ENCODE measurements at places on chromosomes 5 and 9.

DNA sequence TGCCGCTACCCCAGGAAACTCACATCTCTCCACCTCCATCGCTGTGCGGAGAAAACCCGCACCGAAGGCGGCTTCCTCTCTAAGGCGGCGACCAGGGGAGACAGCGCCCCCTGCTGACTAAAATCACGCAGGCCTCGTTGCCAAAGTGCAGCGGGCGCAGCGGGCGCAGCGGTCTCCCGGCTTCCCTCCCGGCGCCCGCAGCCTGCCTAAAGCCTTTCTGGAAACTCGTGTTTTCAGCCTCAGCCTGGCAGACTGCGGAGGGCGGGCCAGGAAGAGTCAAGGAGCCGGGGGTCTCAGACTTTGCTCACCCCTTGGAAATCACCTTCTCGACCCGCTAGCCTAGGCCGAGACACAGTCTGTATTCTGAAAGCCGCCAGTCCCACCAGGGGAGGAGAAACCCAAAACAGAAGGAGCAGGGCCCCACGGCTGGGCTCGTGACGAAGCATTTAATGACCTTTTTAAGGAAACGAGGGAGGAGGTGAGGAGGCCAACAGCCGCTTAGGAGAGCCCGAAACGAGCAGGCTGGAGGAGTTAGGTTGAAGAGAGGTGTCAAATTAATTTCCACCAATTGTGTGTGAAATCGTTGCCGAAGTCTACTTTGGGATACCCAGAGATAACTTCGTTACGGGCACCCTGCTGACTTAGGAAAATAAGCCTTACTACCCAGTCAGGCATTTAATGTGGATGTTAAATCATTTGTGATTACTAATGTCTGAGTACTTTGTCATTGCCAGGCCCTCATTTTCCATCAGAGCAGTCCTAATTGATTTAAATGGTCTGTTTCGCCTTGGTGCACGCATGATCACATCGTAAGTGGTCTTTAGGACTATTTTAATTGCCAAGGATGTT, 7.3 kb upstream of the FOXB2 start:
- H3K27ac ChIP-seq = no peak overlapping the region
- H3K36me3 ChIP-seq = no peaks in the 10 kb centered on the region
- H3K27me3 ChIP-seq = peaks cover 76% of the 10 kb centered on the region
- H3K4me1 ChIP-seq = peaks cover 16% of the 10 kb centered on the region

DNA sequence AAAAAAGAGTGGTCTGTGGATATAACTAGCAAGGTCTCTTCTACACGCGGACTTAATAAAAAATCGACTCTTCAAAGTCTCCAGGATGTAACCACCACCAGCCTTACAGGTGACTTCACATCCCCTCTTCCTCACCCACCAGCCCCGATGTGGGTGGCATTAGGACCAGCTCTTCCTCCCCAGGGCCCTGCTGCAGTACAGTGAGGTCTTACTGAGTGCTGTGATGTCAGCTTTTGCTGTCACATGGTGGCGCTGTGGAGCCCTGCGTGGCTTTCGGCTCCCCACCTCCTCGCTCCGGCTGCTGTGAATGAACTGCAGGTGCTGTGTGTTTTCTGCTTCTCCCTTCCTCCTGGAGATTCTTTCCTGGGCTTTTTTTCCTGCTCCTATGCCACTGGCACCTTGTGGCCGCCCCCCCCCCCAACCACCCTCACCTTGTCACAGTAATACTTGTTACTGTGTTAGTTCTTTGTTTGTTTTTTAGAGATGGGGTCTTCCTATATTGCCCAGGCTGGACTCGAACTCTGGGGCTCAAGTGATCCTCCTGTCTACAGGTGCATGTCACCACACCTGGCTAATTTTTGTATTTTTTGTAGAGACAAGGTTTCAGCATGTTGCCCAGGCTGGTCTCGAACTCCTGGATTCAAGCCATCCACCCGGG, 15.8 kb upstream of the RAPGEF1 start:
- no peaks in the 10 kb centered on the region for H3K4me1 ChIP-seq
- DNase-seq = peak; percentile 95
- H3K27me3 ChIP-seq = no peaks in the 10 kb centered on the region
- no peak overlapping the region for H3K4me3 ChIP-seq

- no peak overlapping the region for H3K27ac ChIP-seq
- no peaks in the 10 kb centered on the region for H3K27me3 ChIP-seq
- no peaks in the 10 kb centered on the region for H3K4me1 ChIP-seq
These were observed 43.5 kb downstream of the LPAR1 start for GRCh38 chr9:110994771-110995241.

GRCh38 chr5:54305737-54306136, 4.6 kb downstream of the ARL15 start:
- DNase-seq = no peak
- H3K27me3 ChIP-seq = no peaks in the 10 kb centered on the region
- peaks cover 13% of the 10 kb centered on the region for H3K4me1 ChIP-seq
- no peaks in the 10 kb centered on the region for H3K36me3 ChIP-seq

DNA sequence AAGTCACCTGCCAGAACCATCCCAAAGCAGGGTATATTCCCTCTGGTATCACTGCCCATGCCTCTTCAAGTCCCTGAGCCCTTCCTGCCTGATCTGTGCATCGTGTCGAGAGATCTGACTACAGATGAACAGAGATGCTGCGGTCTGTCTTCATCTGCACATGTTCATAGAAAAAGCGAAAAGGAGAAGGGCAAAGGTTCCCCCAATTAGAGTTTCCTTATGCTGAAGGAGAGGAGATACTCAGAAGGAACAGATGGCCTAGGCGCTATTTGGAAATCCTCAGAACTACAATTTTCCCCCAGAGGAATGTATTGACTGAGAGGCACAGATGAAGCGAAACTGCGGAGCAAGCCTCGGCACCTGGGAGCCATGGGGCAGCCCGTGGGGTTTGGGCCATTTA, 170.9 kb downstream of the SEC61B start:
- no peaks in the 10 kb centered on the region for H3K27me3 ChIP-seq
- H3K4me3 ChIP-seq = no peak overlapping the region
- DNase-seq = no peak
- H3K27ac ChIP-seq = no peak overlapping the region

- H3K4me3 ChIP-seq = no peak overlapping the region
- H3K4me1 ChIP-seq = peaks cover 14% of the 10 kb centered on the region
- H3K27me3 ChIP-seq = no peaks in the 10 kb centered on the region
These were observed 376.6 kb downstream of the EFNA5 start for GRCh38 chr5:107294211-107294550.

DNA sequence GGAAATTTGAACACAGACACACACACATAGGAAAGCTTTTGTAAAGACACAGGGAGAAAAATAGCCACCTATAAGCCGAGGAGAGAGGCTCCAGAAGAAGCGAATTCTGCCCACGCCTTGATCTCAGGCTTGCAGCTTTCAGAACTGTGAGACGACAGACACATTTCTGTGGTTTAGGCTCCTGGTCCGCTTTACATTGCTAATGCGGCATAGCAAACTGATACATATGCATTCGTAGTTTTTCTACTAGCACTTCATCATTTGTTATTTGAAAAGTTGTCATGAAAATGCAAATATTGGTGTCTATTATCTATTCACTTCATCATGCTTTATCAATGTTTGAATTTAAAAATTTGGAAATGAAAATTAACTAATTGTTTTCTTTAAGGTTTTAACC, 674.9 kb downstream of the SEMA5A start:
- no peak overlapping the region for H3K27ac ChIP-seq
- no peaks in the 10 kb centered on the region for H3K27me3 ChIP-seq
- H3K4me3 ChIP-seq = no peak overlapping the region
- no peaks in the 10 kb centered on the region for H3K4me1 ChIP-seq
- DNase-seq = no peak

DNA sequence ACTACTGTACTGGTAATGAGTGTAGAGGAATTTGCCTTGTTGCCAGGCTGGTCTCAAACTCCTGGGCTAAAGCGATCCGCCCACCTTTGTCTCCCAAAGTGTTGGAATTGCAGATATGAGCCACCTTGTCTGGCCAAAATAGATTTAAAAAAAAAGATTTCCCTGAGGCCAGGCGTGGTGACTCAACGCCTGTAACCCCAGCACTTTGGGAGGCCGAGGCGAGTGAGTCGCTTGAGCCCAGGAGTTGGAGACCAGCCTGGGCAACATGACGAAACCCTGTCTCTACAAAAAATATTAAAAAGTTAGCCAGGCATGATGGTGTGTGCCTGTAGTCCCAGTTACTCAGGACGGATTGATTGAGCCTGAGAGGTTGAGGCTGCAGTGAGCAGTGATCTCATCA, 62.5 kb downstream of the IPO11 start:
- no peak overlapping the region for H3K4me3 ChIP-seq
- DNase-seq = no peak
- no peak overlapping the region for H3K27ac ChIP-seq
- no peaks in the 10 kb centered on the region for H3K4me1 ChIP-seq
- H3K27me3 ChIP-seq = no peaks in the 10 kb centered on the region
- H3K36me3 ChIP-seq = peaks cover 6% of the 10 kb centered on the region

DNA sequence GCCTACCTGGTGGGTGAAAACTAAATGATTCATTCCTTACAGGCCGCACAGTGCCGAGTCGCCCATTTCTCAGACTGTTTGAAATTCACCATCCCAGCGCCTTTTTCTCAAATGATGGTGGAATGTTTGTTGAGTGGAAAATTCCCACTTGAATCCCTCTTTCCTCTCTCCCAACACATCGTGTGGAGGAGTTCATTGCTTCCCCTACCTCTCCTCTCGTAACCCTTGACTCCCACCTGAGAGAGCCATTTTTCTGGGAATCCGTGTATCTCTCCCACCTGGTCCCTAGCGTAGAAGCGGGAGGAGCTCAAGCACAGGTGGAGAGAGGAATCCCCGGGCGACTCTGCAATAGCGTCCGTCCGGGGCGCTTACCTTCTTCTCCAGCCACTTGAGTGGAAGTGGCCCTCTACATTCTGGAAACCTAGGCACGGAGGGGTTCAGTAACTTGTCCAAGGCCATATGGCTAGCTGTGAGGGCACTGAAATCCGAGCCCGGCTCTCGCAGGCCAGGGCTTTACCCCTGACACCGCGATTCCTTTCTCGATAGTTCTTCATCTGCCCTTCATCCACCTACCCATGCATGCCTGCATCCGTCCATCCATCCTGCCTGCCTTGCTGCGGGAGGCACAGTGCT, 683 bp downstream of the OSMR start:
- no peak overlapping the region for H3K27ac ChIP-seq
- no peaks in the 10 kb centered on the region for H3K4me1 ChIP-seq
- no peaks in the 10 kb centered on the region for H3K36me3 ChIP-seq
- H3K27me3 ChIP-seq = peaks cover 45% of the 10 kb centered on the region
- DNase-seq = peak; percentile 68

GRCh38 chr5:82863266-82863665, 213.9 kb downstream of the TMEM167A start:
- peak overlapping the region; percentile 62 for H3K27ac ChIP-seq
- no peaks in the 10 kb centered on the region for H3K4me1 ChIP-seq
- no peak overlapping the region for H3K4me3 ChIP-seq
- H3K36me3 ChIP-seq = no peaks in the 10 kb centered on the region
- no peaks in the 10 kb centered on the region for H3K27me3 ChIP-seq

DNA sequence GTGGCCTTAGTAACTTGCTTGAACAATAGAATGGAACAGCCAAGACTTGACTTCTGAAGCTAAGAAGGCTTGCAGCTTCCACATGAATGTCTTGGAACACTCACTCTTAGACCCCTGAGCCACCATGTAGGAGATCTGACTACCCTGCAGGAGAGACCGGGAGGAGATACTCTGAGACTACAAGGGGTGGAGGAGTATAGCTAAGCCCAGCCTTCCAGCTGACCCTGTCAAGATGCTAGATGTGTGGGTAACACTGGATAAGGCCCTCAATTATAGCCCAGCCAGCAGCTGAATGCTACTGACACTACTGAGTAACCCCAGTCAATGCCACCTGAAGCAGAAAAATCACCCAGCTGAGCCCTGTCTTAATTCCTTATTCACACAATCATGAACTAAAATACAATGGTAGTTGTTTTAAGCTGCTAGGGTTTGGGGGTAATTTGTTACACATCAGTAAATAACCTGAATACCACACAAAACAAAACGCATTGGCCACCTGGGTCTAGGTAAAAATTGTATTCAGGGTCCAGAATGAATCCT, 180.9 kb downstream of the FSTL4 start:
- H3K27me3 ChIP-seq = no peaks in the 10 kb centered on the region
- no peaks in the 10 kb centered on the region for H3K36me3 ChIP-seq
- H3K27ac ChIP-seq = no peak overlapping the region
- no peaks in the 10 kb centered on the region for H3K4me1 ChIP-seq

GRCh38 chr5:156526081-156526925, 199.3 kb downstream of the SGCD start:
- no peak for DNase-seq
- no peaks in the 10 kb centered on the region for H3K27me3 ChIP-seq
- H3K36me3 ChIP-seq = no peaks in the 10 kb centered on the region
- H3K27ac ChIP-seq = no peak overlapping the region
- no peaks in the 10 kb centered on the region for H3K4me1 ChIP-seq

DNA sequence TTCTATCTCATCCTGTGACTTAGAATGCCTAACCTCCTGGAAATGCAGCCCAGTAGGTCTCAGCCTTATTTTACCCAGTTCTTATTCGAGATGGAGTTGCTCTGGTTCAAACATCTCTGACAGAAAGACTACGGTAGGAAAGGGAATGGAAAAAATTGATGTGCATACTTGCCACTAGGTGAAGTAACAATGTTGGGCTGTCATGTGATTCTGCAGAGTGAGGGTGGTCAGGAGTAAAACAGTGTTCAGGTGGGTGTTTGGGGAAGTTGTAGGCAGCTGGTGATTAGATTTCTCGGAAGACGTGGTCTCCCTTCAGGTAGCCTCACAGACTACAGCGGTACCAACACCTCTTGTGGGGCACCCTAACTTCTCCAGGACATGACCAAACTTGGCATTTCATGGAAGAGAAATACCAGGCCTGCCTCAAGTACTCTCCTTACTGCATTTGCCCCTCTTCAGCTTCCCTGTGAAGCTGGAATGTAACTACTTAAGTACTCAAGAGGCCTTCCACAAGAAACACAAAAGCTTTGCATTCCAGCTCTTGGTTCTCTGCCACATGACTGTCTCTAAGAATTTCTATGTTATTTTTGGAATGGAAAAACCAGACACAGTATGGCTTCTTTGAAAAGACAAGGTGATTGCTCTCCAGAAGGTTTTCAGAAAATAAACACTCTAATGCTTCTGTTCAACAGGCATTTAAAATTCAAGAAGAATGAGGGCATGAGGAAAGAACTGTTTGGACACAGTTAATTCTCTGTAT, 17.4 kb upstream of the ENTREP1 start:
- no peaks in the 10 kb centered on the region for H3K27me3 ChIP-seq
- DNase-seq = peak; percentile 80
- peak overlapping the region; percentile 59 for H3K27ac ChIP-seq
- peaks cover 9% of the 10 kb centered on the region for H3K4me1 ChIP-seq

DNA sequence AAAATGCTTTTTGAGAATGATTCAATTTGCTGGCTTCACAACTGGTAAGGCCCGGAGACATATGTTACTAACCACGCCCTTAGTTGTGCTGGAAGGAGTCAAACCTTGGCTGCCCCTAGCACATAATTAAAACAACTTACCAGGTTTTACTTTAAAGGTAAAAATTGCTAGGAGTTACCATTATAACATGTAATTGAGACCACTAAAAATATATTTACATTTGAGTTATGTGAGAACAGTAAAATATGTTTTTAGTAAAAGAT, 435.6 kb upstream of the CDH9 start:
- H3K27me3 ChIP-seq = no peaks in the 10 kb centered on the region
- H3K27ac ChIP-seq = no peak overlapping the region
- no peak for DNase-seq
- peaks cover 42% of the 10 kb centered on the region for H3K36me3 ChIP-seq

GRCh38 chr5:6399980-6400910, 21.9 kb upstream of the MED10 start:
- H3K27ac ChIP-seq = no peak overlapping the region
- H3K27me3 ChIP-seq = peaks cover 16% of the 10 kb centered on the region
- peak; percentile 29 for DNase-seq
